ENCODE measurements at places on chromosomes 12 and 14. TPM values are rescaled to one million over a fixed set of nuclear protein-coding genes. Genes with fewer than 3 reads are reported as not detected.

KRT79 gene
- total RNA-seq: not detected

ERO1A gene
- 95.3 TPM for total RNA-seq

METTL1 gene
- total RNA-seq: 19.1 TPM

CLEC9A gene
- not detected for total RNA-seq

TRIM9 gene
- 0.07 TPM for total RNA-seq

DIO3 gene
- total RNA-seq: not detected

PLCZ1 gene
- not detected for total RNA-seq

ARMH4 gene
- total RNA-seq: 1.1 TPM

NTF3 gene
- total RNA-seq: not detected

CLEC6A gene
- total RNA-seq: not detected

KRT73 gene
- total RNA-seq: not detected

IGF1 gene
- not detected for total RNA-seq

CLEC4C gene
- total RNA-seq: not detected

KRT1 gene
- total RNA-seq: 1.0 TPM

ZNF140 gene
- total RNA-seq: 12.6 TPM

DCP1B gene
- 7.9 TPM for total RNA-seq

LRCOL1 gene
- total RNA-seq: not detected

GUCY2C gene
- total RNA-seq: not detected

ING4 gene
- 9.9 TPM for total RNA-seq

NRL gene
- total RNA-seq: 0.27 TPM

TRHDE gene
- 0.78 TPM for total RNA-seq

SYT1 gene
- 1.7 TPM for total RNA-seq
